CMK (cell line): ENCODE measurements at places on chromosomes 7 and 10.

GRCh38 chr10:75115137-75115536 is 3.7 kb downstream of the SAMD8 start:
- no peak for DNase-seq

DNA sequence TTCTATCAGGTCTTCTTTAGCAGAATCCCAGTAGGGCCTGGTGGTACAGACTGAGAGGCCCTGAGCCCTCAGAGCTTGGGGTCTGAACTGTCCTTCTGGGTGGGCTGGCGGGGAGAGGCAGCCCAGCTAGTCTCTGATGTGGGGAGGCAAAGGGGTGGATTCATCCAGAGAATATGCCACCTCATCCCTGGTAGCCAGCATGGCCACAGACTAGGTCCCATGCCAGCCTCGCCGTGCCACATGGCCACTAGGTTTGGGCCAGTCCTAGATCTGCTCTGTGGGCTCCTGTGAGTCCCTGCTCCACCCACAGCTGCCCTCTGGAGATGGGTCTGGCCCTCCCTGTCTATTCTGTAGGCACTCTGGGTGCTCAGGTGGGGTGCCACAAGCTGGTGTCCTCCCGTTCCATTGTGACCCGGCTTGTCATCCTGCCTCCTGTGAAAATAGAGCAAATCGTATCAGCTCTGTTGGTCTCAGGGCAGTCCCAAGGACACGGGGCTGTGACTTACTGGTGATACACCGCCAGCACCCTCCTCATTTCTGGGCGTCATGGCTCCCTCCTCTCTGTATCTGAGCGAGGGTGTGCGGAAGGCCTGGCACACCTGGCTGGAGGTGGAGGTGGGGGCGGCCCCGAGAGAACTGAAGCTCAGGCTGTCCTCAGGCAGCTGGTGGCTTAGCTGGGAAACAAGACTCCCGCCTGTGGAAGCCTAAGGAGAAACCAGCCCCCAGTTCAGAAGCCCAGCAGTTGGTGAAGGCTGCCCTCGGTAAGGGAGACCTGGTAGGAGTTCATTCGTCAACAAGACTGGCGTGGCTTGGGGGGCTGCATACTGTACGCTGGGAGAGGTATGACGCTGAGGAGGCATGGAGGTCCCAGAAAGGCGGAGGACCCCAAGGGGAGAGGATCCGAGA is 33.3 kb downstream of the UNC5B start:
- no peak for DNase-seq

- no peak for DNase-seq
Measured at GRCh38 chr10:119284679-119285096, 77.3 kb downstream of the GRK5 start.

- no peak for DNase-seq
Measured at GRCh38 chr10:11823989-11824346, 812 bp downstream of the PROSER2 start.

DNA sequence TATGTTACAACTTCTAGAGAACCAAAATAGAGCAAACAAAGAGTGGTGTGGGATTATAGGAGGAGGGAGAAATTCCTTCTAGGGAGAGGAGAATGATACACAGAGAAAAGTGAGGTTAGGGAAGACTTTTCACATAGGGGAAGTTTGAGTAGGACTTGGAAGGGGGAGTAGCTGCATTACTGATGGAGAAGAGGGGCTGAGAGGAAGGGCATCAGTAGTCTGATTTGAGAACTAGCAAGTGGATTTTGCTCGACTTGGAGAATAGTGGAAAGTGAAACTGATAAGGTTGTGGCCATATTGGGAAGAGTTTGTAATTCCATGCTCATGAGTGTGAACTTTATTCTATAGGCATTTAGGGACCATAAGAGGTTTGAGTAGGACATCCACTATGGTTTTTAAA is 6.1 kb downstream of the NRF1 start:
- no peak for DNase-seq

DNA sequence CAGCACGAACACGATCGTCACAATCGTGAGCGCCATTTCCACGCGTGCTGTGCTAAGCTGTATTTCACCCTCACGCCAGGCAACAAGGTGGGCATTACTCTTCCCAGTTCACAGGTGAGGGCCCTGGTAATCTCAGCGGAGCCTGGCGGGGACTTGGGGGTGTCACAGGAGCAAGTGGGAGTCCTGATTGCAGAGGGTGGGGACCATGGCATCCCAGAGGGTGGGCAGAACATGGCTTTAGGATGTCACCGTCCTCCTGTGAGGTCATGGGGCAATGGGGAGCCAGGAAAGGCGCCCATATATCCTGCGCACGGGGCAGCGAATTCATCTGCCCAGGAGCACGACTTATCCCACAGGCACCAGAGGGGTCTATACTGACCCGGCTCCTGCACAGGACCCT is 489.8 kb downstream of the DNAJB6 start:
- no peak for DNase-seq

- no peak for DNase-seq
Measured at GRCh38 chr7:30251708-30252329, 32.6 kb upstream of the ZNRF2 start.

- DNase-seq = no peak
Measured at GRCh38 chr7:50637725-50638643, 72.8 kb upstream of the DDC start.

DNA sequence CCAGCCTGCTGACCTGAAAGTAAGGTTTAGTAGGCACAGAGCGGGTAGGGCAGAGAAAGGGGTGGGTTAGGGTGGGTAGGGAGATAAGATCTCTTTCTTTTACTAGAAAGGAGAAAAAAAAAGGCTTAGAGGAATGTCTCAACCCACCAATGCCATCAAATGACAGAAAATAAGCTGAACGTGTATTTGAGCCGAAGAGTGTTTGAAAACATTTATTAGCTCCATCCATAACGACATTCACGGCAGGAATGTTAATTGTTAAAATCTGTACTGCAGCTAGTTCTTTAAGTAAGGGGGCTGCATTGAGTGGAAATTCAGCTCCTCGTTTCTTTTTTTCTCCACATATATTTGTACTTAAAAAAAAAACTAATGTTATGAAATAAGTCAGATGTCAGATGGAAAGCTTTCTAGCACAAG is 63.7 kb upstream of the ARID5B start:
- DNase-seq = no peak

- no peak for DNase-seq
Measured at GRCh38 chr10:91610444-91610843, 22.4 kb downstream of the PPP1R3C start.

- no peak for DNase-seq
Measured at GRCh38 chr7:882336-883035, 6.1 kb downstream of the GET4 start.

- DNase-seq = no peak
Measured at GRCh38 chr7:146805082-146805481, 688.5 kb downstream of the CNTNAP2 start.

DNA sequence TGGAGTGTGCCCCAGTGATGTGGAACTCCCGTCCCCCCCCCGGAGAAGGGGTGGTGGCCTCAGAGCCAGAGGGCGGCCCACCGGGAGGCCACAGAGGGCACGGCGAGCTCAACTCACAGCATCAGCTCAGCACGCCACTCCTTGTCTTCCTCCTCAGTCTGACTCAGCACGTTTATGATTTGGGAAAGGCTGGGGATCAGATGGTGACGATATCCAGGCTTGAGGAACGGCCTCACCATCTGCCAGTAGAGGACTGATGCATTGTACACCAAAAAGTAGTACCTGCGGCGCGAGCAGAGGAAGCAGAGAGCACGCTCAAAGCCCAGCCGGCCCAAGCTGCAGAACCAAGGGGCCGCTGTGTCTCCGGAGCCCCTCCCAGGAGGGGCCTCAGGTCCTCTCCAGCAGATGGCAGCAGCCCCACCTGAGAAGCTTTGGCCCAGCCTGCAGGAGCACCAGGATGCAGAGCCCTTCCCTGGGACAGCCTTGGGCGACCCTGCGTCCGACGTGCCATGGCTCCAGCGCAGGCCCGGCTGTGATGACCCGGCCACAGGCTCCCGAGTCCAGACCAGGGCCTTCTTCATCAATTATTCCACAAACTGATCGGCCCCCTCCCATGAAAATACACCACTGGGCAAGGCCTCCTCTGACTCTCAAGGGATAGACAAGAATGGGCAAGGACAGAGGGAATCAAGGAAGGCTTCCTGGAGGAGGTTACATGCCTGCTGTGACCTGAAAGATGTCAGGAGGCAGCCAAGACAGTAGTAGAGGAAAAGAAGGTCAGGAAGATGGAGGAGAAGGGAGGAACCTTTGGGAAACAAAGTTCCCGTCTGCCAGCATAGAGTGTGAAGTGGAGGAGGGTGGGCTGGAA is 3.7 kb downstream of the CFAP46 start:
- DNase-seq = no peak

DNA sequence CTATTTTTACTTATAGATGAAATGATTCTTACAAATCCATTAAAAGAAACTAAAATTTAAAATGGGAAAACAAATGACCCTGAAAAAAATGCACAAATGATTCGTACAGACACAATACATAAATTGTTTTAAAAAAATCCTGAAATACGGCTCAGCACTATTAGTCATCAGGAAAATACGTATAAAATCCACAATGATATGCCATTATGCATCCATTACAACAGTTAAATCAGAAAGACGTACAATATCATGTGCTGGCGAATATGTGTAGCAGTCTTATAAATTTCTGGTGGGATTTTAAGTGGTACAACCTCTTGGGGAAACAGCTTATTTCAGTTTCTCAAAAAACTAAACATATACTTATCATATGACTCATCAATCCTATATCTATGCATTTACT is 600.1 kb upstream of the STEAP1 start:
- DNase-seq = no peak

DNA sequence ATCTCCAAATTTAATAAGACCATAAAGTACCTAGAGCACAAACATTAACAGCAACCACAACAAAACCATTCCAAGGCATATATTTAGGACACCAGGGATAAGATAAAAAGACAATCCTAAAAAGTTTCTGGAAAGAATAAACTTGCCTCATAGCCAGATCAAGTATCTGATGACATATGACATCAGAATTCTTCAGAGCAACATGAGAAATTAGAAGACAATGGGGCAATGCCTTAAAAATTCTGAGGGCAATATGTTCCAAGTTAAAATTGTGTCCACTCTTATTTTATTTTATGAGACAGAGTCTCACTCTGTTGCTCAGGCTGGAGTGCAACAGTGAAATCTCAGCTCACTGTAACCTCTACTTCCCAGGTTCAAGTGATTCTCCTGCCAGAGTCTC is 2.8 kb downstream of the EFCAB10 start:
- DNase-seq = no peak

- no peak for DNase-seq
Measured at GRCh38 chr10:14532473-14533251, 201.9 kb upstream of the FRMD4A start.

DNA sequence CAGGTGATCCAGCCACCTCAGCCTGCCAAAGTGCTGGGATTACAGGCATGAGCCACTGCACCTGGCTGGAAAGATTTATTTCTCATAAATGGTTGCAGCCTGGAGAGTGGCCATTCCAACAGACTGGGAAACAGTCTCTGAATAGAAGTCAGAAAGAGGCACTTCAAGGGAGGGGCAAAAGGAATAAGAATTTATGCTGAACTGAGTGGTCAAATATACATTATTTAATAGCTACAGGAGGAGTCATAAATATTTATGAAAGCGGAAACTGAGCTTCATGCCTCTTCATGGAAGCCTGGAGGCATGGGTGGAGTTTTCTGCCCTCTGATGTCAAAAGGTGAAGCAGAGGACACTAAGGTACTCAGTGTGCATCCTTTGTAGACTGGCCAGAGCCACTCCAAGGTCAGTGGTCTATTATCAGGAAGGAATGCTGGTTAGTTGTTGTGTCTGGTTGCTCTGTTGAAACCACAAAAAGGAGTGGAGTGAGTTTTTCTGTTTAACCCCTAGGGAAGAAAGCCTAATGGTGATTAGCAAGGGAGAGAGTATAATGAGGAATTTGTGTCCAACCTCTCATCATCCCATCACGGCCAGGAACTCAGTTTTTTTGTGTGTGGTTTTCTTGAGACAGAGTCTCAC is 9.3 kb upstream of the NRBF2 start:
- DNase-seq = no peak
